ENCODE measurements at places on chromosomes 7 and 10.

DNA sequence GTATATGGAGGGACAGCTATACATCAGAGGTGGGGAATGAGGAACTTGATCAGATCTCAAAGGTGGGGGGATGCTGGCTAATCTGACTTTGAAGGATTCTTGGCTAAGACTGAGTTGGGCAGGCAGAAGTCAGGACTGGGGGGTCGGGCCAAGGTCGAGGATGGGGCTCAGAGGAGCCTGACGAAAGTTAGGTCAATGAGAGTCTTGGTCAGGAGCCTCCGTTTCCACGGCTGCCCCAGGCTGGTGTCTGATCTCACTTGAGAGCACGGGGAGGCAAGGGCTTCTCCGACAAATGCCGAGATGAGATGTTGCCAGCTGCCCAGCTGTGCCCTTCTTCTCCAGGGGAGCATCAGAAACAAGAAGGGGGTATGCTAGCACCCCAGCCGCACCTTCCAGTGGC lies 5.7 kb downstream of the SLC29A3 start:
- no peak for DNase-seq

DNA sequence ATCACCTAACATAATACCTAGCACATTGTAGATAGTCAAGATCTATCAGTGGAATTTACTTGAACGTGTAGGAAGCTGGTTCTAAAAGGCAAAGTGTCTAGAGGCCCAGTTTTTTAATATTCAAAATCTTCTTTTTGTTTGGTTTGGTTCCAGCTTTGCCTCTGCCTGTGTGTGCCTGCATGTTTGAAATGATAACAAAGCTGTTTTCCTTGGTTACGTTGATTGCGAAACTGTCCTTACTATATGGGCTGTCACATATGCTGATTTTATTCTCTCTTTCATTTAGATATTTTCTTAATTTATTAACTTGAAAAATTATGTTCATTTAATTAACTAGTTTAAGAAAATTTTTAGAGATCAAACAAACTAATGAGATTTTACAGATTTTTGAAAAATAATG lies 237.3 kb downstream of the SEMA3A start:
- DNase-seq = no peak

DNA sequence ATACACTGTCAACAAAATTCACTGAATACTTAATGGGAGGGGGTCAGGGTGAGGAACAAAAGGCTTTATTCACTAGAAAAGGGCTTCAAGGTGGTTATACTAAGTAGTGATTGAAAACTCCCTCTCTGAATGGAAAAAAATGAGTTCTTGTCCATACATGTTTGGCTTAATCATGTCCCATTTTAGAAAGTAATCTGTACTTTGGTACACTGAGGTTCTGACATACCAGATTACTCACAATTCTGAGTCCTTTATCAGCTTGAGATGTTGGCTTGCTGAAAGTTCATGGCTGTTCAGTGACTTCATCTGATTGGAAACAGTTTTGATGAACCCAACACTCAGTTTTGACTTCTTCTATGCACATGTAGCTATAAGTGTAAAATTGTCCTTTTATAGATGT lies 12.8 kb upstream of the NOBOX start:
- no peak for DNase-seq

- no peak for DNase-seq
These were observed at the start of gene PPP1R9A for GRCh38 chr7:94907026-94907810. Gene PPP1R9A, plus strand, starts transcription at chr7:94907594. Its CDS starts 2,520 bp downstream, at chr7:94910114.

DNA sequence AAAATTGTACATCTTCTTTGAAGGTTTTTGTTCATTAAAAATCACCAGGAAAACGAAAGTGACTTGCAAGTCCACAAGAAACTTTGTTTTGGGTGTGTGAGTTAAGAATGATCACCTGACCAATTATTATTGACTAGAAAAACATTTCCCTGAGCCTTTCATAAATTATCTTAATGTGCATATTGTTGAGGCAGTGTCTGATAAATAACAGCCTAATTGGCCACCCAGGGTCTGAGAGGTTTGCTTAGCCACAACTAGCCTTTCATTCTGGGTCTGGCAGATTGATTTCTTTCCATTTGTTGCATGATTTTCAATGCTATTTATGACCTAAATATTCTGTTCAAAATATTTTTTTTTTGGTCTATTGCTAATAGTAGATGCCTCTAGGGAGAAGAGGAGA lies 152.8 kb downstream of the AUTS2 start:
- DNase-seq = no peak

- no peak for DNase-seq
These were observed 327.2 kb upstream of the AKR1E2 start for GRCh38 chr10:4498711-4499251.

GRCh38 chr7:150958597-150958996 lies 19.5 kb downstream of the KCNH2 start:
- no peak for DNase-seq

DNA sequence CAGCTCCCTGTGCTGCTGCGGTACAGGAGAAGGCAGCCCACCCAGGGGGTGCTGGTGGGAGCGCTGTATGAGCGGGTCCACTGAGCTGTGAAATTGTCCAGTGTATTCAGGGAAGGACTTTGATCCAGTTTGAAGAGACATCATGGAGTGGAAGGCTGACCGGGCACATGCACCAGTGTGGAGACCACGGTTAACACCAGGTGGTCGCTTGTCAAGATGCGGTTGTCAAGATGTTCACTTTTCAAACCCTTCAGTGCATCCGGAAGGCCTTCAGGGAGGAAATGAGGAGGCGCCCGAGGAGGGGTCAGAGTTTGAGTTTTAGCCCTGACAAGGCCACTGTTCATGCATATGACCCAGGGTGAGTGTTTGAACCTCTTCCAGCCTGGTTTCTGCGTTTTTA lies 6.1 kb downstream of the DOCK1 start:
- no peak for DNase-seq

- no peak for DNase-seq
These were observed 2.5 kb upstream of the BUB3 start for GRCh38 chr10:123151737-123152135.

DNA sequence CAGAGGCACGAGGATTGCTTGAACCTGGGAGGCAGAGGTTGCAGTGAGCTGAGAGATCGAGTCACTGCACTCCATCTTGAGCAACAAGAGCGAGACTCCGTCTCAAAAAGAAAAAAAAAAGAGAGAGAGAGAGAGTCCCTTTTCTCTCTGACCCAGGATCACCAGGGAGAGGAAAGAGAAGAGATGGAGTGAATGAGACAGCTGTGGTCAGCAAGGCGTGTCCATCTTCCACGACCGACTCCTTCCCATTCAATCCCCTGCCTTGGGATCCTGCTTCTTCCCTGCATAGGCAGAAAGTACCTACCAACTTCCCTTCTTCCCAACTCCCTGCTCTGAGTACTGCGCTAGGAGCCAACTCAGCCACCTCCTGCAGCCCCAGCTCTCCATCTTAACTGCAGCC lies 5.2 kb upstream of the ZAN start:
- DNase-seq = no peak

DNA sequence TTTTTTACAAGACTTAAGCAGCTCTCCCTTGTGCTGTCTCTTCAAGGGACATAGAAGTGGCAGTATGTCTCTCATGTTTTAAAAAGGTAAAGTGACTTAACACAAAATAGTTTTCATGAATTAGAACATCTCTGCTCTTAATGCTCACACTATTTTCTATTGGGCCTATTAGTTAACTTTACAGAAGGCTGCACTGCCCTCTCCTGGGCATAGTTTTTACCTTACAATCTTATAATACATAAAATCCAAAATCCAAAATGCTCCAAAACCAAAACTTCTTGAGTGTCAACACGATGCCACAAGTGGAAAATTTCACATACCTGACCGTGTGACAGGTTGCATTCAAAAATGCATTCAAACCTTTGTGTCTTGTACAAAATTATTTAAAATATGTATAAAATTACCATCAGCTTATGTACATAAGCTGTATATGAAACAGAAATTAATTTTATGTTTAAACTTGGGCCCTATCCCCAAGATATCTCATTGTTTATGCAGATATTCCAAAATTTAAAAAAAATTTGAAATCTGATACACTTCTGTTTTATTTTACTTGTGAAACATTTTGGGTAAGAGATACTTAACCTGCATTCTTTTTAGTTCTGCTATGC lies 25.8 kb downstream of the TES start:
- no peak for DNase-seq

GRCh38 chr10:43135656-43136055 lies 2.6 kb upstream of the CSGALNACT2 start:
- DNase-seq = no peak

DNA sequence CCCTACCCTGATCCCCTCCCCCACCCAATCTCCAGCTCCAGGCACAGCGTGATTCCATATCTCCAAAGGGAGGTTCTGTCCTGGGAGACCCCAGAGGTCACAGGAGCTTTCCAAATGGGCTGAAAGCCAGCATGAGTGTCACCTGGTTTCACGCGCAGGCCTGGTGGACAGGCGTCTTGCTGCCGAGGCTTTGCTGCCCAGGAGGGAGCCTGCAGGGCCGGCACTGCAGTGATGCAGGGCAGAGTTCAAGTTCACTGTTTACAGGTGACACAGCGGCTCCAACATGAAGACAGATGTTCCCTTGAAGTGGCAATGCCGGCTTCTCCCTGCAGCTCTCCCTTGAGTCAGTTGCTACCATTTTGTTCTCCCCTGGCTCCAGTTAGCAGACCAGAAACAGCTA lies 104.3 kb downstream of the TCERG1L start:
- DNase-seq = no peak

DNA sequence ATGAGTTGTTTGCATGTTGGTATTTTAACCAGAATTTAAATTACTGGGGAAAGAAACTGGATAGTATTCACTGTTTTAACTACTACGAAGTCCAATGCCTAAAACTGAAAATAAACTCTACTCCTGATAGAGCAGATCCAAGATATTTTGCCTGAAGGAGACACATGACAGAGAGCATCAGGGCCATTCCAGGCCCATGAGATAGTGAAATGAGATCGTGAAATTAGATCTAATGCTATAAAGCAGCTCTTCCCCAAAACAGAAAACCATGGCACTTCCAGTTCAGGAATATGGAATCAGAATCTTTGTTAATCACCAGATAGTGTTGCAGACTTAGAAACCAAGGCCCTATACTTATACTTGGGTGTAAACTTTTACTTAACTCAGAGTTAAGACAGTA lies 124.3 kb upstream of the CACNA2D1 start:
- no peak for DNase-seq

DNA sequence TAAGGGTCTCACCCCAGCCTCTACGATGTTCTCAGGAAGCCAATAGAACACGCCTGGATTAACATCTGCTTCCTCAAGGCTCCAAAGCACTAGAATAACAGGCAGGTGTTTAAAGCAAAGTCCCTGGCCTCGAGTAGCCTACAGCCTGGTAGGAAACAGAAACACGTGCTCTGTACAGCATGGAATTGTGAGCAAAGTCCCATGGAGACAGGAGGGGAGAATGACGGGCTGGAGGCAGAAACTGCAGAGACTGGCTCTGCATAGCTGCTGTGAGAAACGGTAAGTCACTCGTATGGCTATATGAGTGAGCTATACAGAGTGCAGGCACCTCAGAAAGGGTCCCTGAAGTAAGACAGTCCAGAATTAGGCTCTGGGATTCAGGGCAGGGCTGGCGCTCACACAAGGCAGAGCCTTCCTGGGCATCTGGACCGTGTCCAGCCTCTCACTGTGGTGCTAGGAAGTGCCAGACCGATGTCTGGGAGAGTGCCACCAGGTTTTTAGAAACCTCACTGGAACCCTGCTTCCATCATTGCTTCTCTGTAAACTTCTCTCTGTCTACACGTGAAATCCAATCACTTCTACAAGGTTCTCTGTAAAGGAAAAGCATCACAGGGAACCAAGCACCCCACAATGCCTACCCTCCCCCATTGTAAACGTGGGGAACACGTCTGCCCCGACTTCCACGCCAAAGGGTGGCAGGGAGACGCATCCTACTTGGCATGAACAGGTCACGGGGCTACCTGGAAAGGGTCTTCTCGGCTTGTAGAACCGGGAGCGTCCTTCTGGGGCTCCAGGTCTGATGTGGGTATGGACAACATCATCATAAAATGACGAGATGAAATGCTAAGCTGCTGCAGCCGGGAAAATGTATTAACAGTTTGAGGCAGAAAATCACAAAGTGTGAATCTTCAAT lies 38.8 kb upstream of the SHH start:
- no peak for DNase-seq

DNA sequence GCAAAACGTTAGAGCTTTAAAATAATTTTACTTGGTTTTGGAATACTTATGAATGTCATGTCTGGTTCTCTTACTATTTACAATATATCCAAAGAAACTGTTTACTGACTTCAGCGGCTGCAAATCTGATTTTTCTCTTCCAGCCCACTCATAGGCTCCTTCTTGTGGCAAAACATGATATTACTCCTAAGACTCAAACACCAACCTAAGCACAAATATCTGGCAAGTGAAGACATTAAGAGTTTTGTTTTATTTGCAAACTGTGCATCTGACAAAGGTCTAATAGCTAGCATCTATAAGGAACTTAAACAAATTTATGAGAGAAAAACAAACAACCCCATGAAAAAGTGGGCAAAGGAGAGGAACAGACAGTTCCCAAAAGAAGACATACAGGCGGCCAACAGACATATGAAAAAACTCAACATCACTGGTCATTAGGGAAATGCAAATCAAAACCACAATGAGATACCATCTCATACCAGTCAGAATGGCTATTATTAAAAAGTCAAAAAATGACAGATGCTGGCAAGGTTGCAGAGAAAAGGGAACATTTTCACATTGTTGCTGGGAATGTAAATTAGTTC lies 20.3 kb upstream of the GJC3 start:
- DNase-seq = no peak

DNA sequence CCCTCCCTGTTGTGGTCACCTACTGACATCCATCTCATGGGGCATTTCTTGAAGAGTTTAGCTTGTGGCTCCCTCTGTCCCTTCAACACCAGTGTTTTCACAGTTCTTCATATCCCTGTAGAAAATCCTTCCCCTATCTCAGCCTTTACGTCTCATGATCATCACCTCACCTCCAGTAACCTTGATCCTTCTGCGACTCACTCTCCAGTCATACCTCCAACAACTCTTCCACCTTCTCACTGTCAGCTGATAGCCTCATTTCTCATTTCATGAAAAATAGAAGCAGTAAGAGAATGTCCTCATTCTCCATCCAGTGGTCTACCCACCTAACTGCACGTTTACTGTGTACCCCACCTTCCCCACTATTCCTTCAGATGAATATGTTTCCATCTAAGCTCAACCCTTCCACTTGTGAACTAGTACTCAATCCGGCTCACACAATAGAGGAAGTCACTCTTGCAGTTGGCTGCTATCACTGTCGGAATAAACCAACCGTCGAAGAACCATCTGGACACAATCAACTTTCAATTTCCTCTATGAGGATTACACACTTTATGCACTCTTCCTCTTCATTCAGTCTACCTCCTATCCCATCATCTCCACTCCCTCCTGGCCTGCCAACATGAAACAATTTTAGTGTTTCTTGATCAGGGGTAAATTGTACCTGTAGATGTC lies 256.0 kb downstream of the AHR start:
- DNase-seq = no peak

GRCh38 chr7:79723833-79724618 lies 270.6 kb upstream of the MAGI2 start:
- no peak for DNase-seq

- no peak for DNase-seq
These were observed 84.1 kb downstream of the DOCK4 start for GRCh38 chr7:112122144-112122543.

DNA sequence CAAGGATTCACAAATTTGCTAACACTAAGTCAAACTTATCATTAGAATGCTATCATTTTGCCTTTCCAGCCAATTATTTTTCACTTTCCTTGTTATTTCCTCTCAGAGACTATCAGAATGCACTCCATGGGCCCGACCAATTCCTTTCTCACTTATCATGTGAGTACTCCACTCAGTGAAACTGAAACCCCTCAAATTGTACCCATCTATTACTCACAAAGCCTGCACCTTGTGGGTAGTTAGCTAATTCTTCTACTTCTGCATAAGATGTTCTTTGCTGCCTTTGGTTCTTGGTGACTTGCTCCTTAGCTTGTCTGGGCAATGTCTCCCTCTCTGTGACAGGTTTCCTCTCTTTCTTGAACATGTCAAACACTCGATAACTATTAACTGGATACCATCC lies 35.2 kb upstream of the MBL2 start:
- DNase-seq = no peak
